ENCODE measurements at places on chromosomes 7 and 10. TPM values are rescaled to one million over a fixed set of nuclear protein-coding genes. Genes with fewer than 3 reads are reported as not detected.

DNA sequence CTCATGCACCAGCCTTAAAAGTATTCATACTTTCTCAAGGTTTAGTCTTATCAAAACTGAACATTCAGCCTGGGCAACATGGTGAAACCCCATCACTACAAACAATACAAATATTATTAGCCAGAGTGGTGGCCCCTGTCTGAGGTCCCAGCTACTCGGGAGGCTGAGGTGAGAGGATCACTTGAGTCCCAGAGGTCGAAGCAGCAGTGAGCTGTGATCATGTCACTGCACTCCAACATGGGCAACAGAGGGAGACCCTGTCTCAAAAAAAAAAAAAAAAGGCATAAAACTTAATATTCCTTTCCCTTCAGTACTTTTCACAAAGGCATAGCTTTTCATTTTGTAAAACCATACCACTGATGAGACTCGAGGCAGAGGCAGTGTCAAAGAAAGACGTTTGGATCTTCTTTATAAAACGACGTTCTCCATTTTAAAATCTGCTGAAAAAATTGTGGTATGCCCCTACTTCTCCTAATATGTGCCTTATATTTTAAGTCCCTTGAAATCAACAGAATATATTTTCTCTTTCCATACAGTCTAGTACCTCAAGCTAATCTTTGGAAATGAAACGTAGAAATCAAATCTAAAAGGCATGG lies 1.9 kb downstream of the NSUN6 start:
- no peak for DNase-seq

FXYD4 gene
- polyA plus RNA-seq: 0.18 TPM

GRCh38 chr10:1366322-1366691 lies 310.1 kb downstream of the WDR37 start:
- no peak for DNase-seq

DNA sequence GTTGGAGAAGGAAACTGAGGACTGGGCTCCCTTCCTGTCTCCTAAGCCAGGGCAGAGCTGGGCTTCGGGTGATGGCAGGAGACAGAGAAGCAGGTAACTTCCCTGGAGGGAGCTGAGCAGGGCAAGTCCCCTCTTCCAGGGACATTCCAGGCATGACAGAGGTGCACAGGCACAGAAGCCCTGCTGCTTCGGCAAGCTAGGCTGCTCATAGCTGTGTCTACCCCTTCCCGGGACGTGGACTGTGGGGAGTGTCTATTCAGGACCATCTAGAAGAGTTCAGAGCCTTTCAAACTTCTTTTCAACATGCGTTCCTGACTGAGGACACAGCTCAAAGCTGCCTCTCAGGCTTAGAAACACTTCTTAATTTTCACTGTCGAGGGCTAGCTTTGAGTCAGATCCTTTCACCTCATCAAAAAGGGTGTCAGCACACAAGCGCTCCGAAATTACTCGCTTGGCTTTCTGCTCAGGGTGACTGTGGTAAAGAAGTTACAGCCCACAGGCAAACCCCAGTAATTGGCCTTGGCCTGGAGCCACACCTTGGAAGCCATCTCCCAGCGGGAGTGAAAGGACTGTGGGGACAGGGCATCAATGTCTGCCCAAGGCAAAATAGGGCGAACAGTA lies 63.7 kb upstream of the STEAP1B start:
- no peak for DNase-seq

DNA sequence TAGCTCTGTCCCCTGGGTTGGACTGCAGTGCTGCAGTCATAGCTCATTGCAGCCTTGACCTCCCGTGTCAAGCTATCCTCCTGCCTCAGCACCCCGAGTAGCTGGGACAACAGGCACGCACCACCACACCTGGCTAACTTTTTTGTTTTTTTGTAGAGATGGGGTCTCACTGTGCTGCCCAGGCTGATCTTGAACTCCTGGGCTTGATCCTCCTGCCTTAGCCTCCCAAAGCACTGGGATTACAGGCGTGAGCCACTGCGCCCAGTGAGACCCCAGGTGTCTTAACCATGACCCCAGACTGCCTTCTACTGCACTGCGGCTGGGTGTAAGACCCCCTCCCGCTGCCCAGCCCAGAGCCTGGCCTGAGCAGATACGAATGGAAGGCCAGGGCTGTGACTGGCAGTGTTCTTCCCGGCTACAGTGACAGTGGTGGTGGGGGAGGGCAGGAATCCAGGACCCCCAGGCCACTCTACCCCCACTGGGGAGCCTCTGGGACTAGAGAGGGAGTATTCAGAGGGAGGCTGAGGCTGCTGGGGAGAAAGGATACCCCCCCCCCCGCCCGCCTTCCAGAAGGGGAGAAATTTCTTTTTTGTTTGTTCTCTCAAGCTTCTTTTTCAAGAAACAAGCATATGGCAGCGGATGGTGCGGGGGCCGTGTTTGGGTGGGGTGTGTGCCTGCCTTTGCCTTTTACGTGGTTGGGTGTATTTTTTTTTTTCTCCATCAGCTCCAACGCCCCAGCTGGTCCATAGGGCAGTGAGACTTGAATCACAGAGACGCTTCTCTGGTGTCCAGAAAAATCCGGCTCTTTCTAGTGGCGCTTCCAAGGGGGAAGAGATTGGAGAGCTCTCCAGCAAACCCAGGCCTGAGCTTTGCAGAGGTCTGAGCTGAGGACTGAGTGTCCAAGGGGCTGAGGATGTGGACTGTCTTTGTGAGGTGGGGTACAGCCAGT lies 36.6 kb downstream of the GTF2IRD1 start:
- no peak for DNase-seq

RSPH10B gene
- polyA plus RNA-seq: 0.25 TPM

DNA sequence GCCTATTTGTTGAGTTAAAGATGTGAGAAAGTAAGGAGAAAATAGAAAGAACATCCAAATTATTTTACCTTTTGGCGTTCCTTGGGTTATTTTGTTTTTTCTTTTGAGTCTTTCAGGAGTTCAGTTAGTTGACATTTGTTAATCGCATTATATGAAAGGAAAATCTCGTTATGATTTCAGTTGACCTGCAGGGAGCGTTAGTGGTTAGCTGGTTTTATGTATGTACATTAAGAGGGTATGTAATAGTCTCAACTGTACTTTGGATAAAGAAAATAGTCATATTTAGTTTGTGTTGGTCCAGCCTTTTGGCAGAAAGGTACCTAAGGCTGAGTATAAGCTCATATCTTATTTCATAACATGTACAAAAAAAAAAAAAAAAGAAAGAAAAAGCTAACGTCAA lies 4.0 kb downstream of the BMPER start:
- DNase-seq: no peak

DNA sequence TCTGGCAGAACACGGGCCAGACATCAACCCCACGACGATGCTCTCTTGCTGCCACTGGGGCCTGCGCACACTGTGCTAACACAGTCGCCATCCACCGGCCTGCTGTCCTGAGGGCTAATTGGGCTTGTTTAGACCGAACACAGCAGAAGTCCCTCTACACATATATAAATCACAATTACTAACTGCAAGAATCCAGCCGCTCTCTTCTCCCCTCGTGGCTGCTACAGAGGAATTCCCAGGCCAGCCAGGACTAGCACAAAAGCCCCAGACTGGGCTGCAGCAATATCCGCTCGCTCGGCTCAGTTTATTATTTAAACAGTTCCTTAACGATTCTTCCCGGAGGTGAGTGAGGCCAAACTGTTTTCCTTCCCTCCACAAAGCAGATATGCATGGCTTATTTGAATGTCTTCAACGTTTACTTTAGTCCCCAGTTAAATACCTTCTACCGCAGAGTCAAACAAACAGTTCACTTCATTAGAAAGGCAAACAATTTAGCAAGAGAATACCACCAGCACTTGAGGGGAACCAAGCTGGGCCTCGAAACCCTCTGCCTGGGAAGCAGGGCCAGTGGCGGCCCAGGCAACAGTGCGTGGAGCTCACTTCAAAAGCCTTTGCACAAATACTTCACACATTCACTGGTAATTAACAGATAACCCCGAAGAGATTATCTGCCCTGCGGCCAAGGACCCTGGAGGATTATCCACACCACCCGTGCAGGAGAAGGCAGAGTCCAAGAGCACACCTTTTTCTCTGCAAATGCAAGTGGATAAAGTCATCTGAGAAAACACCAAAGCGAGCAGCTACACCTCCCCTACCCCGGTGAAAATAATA lies 145.3 kb downstream of the GLI3 start:
- no peak for DNase-seq

- no peak for DNase-seq
These were observed 3.6 kb downstream of the EPDR1 start for GRCh38 chr7:37923996-37924395.

MNX1 gene
- not detected for polyA plus RNA-seq

DNA sequence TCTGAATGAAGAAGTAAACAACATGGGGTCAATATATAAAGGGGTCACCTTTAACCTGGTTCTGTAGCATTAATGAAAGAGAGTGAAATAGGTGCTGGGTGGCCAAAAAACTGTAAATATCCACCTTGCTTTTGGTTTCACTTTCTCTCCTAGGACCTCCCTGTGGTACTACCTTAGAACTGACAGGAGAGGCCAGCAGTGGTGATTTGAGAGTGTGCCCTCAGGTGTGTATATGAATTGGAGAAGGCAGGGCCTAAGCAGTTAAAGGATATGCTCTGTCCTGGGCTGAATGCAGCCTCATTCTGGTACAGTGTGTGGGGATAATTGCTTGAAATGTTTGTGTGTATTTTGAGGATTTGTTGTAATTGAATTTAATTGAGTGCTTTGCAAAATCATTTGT lies 62.0 kb downstream of the BBS9 start:
- no peak for DNase-seq

- no peak for DNase-seq
These were observed 61.3 kb downstream of the RNLS start for GRCh38 chr10:88521791-88522190.

- DNase-seq: no peak
These were observed 2.8 kb downstream of the TRAPPC14 start for GRCh38 chr7:100155553-100156317.

DNA sequence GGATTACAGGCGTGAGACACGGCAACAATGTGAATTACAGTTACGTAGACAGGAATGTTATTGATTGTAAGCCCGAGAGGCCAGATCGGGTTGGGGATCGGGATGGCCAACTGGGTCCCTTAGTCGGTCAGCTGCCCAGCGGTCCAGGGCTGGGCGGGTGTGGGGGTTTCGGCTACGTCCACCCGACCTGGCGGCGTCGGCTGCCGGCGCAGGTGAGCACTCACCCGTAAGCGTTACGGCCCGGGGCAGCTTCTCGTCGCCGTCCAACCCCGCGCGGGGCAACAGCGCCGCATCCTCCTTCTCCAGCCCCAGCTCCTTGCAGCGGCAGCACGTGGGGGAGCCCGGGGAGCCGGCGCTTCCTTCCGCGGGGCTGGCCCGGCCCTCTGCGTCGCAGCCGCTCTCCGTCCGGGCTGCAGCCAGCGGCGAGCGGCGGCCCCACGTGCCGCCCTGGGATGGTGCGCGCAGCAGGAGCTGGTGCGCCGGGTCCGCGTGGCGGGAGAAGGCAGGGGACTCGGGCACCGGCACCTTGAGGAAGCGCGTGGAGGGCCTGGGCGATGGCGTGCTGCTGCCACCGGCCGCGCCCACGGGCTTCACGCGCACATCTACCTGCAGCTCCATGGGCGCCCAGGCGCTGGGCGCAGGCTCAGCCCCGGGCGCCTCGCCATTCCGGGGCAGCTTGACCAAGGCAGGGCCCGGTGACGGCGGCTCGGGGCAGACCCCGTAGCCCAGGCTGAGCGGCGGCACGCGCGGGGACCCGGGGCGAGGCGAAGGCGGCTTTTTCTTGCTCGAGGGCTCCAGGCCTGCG lies 609 bp downstream of the KLRG2 start:
- DNase-seq: no peak

CALN1 gene
- polyA plus RNA-seq: 0.01 TPM

GRCh38 chr10:14758994-14759664 lies 15.6 kb downstream of the FAM107B start:
- no peak for DNase-seq

DNA sequence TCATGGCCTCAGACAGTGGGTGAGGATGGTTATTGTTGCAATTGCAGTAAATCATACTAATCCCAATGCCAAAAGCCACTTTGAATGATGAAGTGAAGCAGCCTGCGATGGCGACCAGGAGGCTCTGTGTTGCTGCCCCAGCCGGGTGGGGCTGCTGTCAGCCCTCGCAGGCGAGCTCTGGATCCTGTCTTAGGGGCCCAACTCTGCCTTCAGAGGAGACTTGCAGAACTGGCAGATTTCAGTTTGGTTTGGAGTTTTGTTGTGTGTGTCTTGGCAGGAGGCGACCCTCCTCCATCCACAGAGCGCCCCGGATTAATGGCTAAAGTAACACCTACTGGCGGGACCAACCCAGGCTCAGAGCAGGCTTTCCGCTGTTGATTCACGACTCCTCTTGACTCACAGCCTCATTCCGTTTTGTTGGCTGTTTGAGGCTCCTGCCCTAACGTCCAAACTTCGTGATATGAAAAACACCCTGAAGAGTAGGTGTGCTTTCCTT lies 67.9 kb upstream of the BMPER start:
- DNase-seq: no peak

MAD1L1 gene
- 17.5 TPM for polyA plus RNA-seq

- DNase-seq: no peak
These were observed at the start of gene IFIT1 for GRCh38 chr10:89391907-89392756. IFIT1 (plus strand) TSS chr10:89392623; CDS start chr10:89392713, 90 bp downstream.

DNA sequence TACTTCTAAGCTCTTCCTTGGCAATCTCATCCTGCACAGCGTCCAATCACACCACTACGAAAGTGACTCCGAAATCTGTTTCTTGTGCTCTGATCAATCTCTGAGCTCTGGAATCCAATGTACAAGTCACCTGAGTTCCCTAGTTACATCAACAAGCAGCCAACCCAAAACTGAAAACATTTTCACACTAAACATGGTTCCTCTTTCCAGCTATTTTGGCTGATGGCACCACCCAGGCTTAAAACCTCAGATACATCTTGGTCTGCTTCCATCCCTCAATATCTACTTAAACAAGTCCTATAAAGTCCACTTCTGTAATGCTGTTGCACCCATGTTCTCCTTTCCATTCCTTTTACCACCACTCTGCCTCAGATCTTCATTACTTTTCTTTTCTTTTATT lies 3.6 kb downstream of the BLOC1S2 start:
- DNase-seq: no peak

EGFR gene
- 5.5 TPM for polyA plus RNA-seq

MPP7 gene
- polyA plus RNA-seq: 6.5 TPM

- no peak for DNase-seq
These were observed 233.0 kb downstream of the EMX2 start for GRCh38 chr10:117775526-117775925.

DNA sequence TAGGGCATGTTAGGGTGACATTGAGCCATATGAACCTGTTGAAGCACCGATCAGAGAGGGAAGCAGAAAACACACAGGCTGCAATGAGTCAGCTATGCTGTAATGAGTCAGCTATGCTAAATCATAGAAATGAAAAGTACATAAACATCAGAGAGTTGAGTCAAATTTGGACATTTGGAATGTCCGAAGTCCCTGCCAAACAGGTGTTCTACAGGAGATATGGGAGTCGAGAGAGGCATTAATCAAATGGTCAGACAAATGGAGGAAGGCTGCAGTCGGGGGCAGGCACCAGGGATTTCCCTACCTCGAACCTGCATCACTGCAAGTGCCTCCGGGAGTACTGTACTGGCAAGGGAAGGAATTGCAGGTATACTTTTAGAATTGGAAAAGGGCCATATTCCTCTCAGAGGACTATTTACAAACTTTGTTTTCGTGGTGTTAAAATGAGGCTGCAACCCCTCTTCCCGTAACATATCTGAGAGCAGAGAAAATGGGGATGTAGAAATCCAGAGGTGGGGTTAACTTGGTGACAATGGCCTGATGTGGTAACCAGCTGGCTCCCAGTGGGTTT lies 8.8 kb upstream of the ZC3HAV1 start:
- no peak for DNase-seq
